ENCODE measurements at places on chromosomes 1 and 21. TPM values are rescaled to one million over a fixed set of nuclear protein-coding genes. Genes with fewer than 3 reads are reported as not detected.

GRCh38 chr1:193733674-193734073 is 547.3 kb upstream of the B3GALT2 start:
- H3K4me1 ChIP-seq: no peaks in the 10 kb centered on the region
- no peaks in the 10 kb centered on the region for H3K36me3 ChIP-seq
- DNase-seq: no peak
- H3K27ac ChIP-seq: no peak overlapping the region
- no peaks in the 10 kb centered on the region for H3K27me3 ChIP-seq
- no peak overlapping the region for H3K4me3 ChIP-seq

DNA sequence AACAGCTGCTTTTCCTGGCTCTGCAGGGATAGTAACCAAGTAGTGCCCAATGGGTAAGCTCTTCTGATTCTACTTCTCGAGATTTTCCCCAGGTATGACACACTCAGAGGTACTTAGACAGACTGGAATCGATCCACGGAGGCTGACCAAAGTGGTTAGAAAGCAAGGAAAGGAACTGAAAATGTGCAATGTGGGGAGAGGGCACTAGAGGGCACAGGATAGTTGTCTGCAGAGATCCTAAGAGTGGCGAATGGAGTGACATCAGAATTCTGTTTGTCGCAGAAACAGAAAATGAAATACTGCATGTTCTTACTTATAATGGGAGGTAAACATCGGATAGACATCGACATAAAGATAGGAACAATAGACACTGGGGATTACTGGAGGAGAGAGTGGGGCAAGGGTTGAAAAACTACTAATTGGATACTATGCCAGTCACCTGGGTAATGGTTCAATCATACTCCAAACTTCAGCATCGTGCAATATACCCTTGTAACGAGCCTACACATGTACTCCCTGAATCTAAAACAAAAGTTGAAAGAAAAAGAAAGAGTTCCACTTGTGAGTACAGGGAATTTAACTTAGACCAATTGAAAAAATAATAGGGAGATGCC is 23.3 kb downstream of the CYP2J2 start:
- H3K27ac ChIP-seq: no peak overlapping the region
- DNase-seq: peak; percentile 68
- no peak overlapping the region for H3K4me3 ChIP-seq

- H3K4me3 ChIP-seq: no peak overlapping the region
- H3K27ac ChIP-seq: peak overlapping the region; percentile 75
- H3K36me3 ChIP-seq: no peaks in the 10 kb centered on the region
- no peaks in the 10 kb centered on the region for H3K27me3 ChIP-seq
Measured at GRCh38 chr1:8061673-8062386, 35.7 kb upstream of the ERRFI1 start.

CTSE gene
- total RNA-seq: not detected

- no peak for DNase-seq
- no peaks in the 10 kb centered on the region for H3K4me1 ChIP-seq
- no peaks in the 10 kb centered on the region for H3K27me3 ChIP-seq
Measured at GRCh38 chr1:17759114-17759513, 4.0 kb downstream of the ACTL8 start.

DNA sequence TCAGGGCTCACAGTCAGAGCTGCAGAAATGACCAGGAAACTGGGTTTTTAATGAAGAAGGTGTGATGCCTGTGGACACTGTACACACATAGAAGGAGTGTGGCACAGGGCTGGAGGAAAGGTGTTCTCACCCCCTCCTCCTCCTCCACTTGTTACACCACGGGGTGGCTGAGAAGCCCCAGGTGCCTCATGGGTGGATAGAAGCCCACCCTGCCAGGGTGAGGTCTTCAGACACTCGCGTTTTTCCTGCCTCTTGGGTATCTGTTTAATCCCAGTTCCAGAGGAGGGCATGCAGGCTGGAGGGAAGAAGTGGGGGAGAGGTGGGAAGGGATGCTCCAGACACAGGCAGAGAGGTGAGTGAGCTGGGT is 9.7 kb upstream of the LAD1 start:
- no peak overlapping the region for H3K27ac ChIP-seq
- DNase-seq: no peak
- no peaks in the 10 kb centered on the region for H3K36me3 ChIP-seq
- no peak overlapping the region for H3K4me3 ChIP-seq

- no peaks in the 10 kb centered on the region for H3K36me3 ChIP-seq
- no peaks in the 10 kb centered on the region for H3K4me1 ChIP-seq
- no peak overlapping the region for H3K27ac ChIP-seq
- H3K4me3 ChIP-seq: no peak overlapping the region
- no peaks in the 10 kb centered on the region for H3K27me3 ChIP-seq
Measured at GRCh38 chr21:46124083-46124925, 26.4 kb downstream of the COL6A2 start.

DNA sequence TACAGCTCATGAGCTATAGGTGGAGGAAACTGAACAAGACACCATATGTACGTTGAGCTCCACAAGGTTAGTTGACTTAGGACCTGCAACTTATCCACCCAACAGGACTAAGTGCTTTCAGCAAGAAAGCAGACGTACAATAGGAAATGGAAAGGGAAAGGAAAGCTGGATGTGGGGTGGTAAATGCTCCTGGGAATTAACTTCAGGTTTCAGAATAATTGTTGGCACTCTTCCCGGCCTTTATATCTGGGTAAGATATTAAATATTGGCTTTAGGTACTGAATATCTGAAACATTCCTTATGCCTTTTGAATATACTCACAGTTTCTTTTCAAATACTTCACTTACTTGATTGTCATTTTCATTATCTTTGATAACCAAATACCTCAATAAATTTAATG is 36.3 kb downstream of the GLMN start:
- no peaks in the 10 kb centered on the region for H3K27me3 ChIP-seq
- DNase-seq: no peak
- no peak overlapping the region for H3K27ac ChIP-seq
- no peaks in the 10 kb centered on the region for H3K4me1 ChIP-seq

DNA sequence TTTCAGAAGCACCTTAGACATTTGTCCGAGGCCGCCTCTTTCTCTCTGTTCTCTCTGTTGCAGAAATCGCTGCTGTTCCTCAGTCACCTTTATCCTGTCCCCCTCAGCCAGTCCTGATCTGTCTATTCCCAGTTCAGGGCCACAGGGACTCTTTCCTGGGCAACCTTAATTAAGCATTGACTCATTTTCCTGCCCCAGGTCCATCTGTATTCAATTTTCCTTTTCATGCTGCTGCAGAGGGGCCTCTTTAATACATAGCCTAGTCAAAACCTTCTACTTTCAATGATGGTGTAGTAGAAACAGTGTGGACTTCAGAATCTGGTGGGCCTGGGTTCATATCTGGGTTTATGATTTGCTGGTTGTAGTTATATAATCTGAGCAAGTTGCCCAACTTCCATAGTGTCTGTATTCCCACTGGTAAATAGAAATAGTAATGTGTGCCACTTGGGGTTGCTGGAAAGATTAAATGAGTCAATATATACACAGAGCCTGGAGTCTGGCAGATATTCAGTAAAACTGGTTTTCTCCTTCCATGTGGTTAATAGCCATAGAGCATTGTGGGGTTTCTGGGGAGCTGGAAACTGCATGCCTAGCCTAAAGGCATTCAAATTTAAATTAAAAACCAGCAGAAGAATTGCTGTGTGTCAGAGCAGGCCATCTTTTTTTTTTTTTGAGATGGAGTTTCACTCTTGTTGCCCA is 4.5 kb downstream of the TRAF5 start:
- no peak overlapping the region for H3K27ac ChIP-seq
- no peak overlapping the region for H3K4me3 ChIP-seq
- peaks cover 14% of the 10 kb centered on the region for H3K4me1 ChIP-seq
- DNase-seq: no peak

GRCh38 chr1:4122513-4123160 is 222.6 kb upstream of the C1orf174 start:
- no peaks in the 10 kb centered on the region for H3K4me1 ChIP-seq
- no peak for DNase-seq
- H3K36me3 ChIP-seq: no peaks in the 10 kb centered on the region
- H3K4me3 ChIP-seq: no peak overlapping the region

DNA sequence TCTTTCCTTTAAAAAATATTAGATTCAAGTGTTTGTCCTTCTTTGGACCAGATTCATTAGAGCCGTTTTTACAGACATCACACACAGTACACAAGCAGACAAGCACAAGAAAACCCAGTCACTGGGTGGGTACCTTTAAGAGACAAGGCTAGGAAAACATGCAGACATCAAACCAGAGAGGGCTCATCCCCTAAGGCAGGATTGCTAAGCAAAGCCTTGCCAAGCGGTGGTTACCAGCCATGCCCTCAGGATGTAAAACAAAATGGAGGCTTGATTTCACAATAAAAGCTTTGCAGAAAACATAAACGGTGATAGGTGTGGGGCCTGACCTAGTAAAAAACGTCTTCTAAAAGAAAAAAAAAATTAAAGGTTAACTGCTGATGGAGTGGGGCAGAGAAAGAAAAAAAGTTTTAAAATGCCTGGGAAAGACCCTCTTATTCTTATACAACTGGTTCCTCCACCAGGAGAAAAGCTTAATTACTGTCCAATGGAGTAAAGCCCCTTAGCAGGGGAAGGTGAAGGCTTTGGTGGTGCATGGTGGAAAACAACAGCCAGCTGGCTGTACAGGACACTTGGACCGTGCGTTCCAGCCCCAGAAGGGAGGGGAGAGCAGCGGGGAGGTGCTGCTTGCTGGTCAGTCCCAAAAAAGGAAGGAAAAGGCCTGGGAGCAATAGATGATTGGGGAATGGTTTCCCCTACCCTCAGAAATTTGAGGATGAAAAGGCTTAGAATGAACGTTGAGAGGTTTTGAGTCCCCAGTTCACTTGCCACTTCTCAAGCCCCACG is 30.4 kb upstream of the FMO1 start:
- H3K4me3 ChIP-seq: no peak overlapping the region
- no peaks in the 10 kb centered on the region for H3K27me3 ChIP-seq
- no peaks in the 10 kb centered on the region for H3K36me3 ChIP-seq

ATP6V1G3 gene
- not detected for total RNA-seq

DNA sequence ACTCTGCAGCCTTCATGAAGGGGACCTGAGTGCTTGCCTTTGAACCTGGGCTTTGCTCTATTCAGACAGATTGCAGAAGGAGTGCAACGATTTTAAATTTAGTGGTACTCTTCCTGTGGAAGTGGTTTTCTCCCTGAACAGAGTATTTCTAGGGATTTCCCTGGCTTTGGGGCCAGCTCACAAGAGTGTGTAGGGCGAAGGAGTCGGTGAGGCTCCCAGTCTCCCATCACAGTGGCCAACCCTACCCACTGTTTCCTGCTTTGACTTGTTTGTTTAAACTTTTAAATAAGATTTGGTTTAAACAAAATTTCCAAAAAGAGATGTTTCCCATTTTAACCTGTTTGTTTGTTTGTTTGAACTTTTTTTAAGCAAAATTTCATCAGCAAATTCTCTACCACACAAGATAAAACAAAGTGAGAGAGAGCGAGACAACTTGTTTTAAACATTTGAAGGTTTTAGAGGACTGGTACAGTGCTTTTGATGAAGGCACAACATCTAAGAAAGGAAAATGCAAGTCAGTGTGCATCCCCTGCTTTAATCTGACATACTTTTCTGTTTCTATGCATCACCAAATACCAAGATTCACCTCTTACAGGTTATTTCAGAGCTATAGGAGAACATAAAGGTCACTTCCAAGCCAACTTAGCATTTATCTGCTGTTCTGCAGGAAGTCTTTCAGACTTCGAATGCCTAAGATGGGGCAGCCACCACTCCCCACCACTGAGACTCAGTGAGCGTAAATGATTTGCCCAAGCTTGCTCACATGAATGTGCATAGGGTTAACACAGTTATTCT is 6.6 kb downstream of the SELP start:
- no peak for DNase-seq
- no peak overlapping the region for H3K4me3 ChIP-seq
- H3K36me3 ChIP-seq: no peaks in the 10 kb centered on the region
- no peaks in the 10 kb centered on the region for H3K4me1 ChIP-seq
- H3K27ac ChIP-seq: no peak overlapping the region

GRCh38 chr1:188551176-188551575 is 1722.4 kb downstream of the PLA2G4A start:
- no peak for DNase-seq
- H3K27ac ChIP-seq: no peak overlapping the region
- no peaks in the 10 kb centered on the region for H3K27me3 ChIP-seq
- H3K4me1 ChIP-seq: no peaks in the 10 kb centered on the region

DNA sequence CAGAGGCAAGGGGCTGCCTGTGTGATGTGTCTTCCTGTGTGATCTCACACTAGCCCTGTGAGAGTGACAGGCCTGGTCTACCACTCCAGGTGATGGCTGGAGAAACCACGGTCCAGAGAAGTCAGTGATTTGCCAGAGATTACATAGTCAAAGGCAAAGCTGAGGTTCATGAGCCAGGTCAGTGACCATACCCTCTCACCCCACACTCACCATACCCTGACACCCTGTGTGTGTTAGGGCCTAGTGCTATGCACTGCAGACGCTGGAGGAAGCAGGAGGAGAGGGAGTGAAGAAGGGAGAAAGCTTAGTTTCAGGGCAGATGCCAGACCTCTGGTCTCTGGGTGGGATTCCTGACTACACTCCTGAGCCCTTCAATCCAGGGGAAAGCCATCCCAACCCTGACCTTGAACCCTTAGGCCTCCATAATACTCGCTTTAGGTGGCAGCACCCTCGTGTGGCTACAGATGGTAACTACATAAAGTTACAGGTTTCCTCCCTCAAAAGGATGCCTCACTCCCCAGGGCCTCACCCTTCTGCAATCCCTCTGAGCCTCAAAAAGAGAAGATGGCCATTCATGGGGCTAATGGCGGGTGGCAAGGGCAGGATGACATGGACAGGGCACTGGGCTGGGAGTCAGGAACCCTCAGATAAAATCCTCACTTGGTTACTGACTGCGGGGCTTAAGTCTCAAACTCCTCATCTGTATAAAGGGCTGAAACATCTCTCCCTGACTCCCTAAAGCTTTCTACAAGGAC is 20.8 kb upstream of the SDC3 start:
- H3K27me3 ChIP-seq: no peaks in the 10 kb centered on the region
- no peaks in the 10 kb centered on the region for H3K4me1 ChIP-seq
- H3K36me3 ChIP-seq: no peaks in the 10 kb centered on the region
- H3K27ac ChIP-seq: no peak overlapping the region
- H3K4me3 ChIP-seq: no peak overlapping the region

ERVH48-1 gene
- total RNA-seq: not detected

- peak overlapping the region; percentile 83 for H3K4me3 ChIP-seq
- H3K27ac ChIP-seq: peak overlapping the region; percentile 100
- no peaks in the 10 kb centered on the region for H3K36me3 ChIP-seq
- peak; percentile 57 for DNase-seq
- no peaks in the 10 kb centered on the region for H3K27me3 ChIP-seq
Measured at GRCh38 chr1:234607109-234608024, 2.6 kb downstream of the IRF2BP2 start.

TMEM200B gene
- 6.0 TPM for total RNA-seq

LIN28A gene
- not detected for total RNA-seq

CD2 gene
- 0.18 TPM for total RNA-seq

DNA sequence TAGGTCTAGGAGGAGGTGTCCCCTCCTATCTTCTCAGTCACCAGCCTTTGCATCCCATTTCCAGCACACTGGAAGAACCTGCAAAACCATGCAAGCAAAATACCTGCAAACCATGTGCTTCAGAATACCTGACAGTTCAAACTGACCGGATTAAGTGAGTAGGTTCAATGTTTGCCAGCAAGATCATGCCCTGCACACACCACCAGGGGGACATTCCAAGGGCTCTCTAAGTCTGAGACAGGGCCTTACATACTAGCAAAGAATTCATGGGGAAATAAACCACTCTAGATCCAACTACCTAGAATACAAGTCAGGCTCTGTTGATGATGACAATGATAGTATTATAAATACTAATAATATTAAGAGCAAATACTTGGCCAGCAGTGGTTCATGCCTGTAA is 27.6 kb downstream of the INPP5B start:
- no peaks in the 10 kb centered on the region for H3K36me3 ChIP-seq
- no peak for DNase-seq
- H3K27ac ChIP-seq: no peak overlapping the region
- no peak overlapping the region for H3K4me3 ChIP-seq
